ENCODE measurements at places on chromosomes 11 and 22. TPM values are rescaled to one million over a fixed set of nuclear protein-coding genes. Genes with fewer than 3 reads are reported as not detected.

The TSSK2 gene
- not detected for total RNA-seq

The RASGRP2 gene
- total RNA-seq, result 27.2 TPM

The SLC17A6 gene
- not detected for total RNA-seq

The TPBGL gene
- 0.68 TPM for total RNA-seq

DNA sequence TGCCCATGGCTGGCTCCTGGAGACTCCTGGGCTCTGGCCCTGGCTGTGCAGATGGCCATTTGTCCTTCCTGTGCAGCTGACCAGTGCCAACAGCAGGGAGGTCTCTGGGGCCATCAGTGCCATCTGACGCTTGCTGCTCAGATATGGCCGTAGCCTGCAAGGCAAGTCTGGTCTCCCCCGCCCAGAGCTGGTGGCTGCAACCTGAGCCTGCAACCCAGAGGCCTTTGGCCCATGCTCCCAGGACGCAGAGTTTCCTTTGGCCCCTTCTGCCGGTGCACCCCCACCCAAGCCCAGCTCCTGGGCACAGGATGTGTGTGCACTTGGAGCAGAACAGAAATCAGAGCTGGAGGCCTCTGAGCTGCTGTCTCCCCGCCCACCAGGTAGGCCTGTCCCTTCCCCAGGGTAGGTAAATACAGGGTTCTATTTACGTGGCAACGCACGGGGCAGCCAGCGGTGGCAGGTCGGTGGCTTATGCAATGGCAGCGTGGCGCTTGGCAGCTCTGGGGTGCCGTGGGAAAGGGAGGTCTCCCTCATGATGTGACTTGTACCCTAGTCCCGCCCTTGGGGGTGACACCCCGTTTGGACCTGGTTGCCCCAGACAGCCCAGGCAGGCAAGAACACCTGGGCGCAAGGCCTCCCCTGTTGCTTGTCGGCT is 21.0 kb upstream of the MYEOV start:
- no peaks in the 10 kb centered on the region for H3K27me3 ChIP-seq
- no peaks in the 10 kb centered on the region for H3K4me1 ChIP-seq
- no peaks in the 10 kb centered on the region for H3K36me3 ChIP-seq

GRCh38 chr11:93480256-93480655 is 62.9 kb downstream of the SMCO4 start:
- no peaks in the 10 kb centered on the region for H3K36me3 ChIP-seq
- H3K27me3 ChIP-seq, result no peaks in the 10 kb centered on the region
- no peak overlapping the region for H3K27ac ChIP-seq
- peaks cover 12% of the 10 kb centered on the region for H3K4me1 ChIP-seq
- no peak overlapping the region for H3K4me3 ChIP-seq
